NCI-H1694 treated with DMSO at 0.1 percent for 48 hours (cell line): ENCODE measurements at places on chromosomes 6 and 20.

GRCh38 chr6:104943781-104944180, 13.1 kb upstream of the LIN28B start:
- DNase-seq: no peak

- no peak for DNase-seq
Measured at GRCh38 chr20:49256261-49256660, 21.6 kb downstream of the ZNFX1 start.

DNA sequence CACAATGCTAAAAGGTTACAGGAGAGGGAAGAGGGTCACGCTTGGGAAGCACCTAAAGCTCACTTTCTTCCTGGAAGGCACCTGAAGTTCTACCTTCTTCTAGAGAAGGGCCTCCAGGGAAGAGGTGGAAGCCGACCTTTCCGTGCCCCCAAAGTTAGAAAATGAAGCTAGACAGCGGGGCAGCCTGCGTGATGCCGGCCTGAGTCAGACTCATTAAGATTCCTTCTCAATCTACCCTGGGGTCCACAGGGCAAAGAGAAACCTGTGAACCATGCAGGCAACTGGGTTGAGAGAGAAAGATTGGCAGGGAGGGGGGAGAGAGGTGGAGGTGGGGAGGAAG, 54.8 kb upstream of the CCDC167 start:
- no peak for DNase-seq

- DNase-seq: no peak
Measured at GRCh38 chr20:63970714-63971431, 1.1 kb upstream of the ZNF512B start.

GRCh38 chr6:138421089-138421488, 17.1 kb downstream of the HEBP2 start:
- DNase-seq: no peak

DNA sequence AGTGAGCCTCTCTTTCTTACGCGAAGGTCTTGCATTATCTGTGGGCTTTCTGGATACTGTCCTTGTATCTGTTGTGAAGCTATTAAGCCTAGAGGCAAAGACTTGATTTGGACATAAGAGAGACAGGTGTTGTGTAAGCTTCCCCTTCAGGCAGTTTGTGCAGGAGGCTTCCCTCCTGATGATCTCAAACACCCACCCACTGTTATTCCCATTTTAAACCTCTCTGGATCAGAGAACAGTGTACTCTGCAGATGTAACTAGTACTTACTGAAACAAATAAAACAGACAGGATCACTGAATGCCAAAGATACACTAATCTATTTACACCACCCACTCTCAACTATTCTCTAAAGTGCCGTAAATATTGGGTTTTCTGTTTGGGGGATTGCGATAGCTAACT, 113.8 kb upstream of the RAB32 start:
- DNase-seq: no peak

- no peak for DNase-seq
Measured at GRCh38 chr6:27260369-27260768, 12.9 kb downstream of the PRSS16 start.

DNA sequence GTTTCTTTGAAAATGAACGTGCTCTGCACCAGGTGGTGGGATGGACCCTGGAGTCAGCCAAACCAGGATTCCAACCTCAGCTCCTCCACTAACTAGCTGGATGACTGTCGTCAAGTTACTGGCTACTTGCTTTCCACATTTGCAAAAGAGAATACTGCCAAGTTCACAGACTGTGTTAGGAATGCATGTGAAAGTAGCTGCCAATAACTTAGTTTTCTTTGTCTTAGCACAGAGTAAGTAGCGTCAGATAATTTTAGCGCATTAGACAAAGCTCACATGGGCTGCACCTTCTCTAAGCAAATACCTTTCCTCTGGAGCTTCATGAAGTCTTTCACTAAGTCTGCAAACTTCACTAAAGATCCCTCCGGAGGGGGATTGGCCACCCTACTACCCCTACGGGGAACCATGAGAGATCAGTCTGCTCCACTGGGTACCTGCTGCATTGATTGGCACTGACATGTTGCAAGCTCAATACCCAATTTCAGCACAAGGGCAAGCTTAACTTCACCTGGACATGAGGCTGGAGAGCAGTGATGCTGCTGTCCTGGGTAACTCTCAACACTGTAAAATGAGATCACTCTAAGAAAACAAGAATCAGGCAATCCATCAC, 113.9 kb downstream of the MBOAT1 start:
- DNase-seq: no peak

DNA sequence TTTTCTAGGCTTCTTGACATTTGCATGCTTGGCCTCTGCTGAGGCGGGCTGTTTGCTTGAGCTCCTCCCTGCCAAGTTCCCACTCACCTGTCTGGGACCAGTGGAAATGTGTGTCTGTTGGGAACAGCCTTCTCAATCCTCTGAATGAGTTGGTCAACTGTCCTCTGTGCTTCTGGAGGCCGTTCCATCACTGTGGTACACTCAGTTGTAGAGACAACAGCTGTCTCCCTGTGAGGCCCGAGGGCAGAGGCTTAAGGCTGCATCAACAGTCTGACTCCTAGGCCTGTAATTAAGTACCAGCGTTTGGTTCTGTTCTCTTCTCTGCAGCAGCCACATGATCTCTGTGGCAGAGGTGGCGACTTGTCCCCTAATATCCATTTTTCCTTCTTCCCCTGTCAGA, 110.9 kb downstream of the CDC5L start:
- no peak for DNase-seq

GRCh38 chr20:24357177-24357576, 112.3 kb upstream of the SYNDIG1 start:
- no peak for DNase-seq

DNA sequence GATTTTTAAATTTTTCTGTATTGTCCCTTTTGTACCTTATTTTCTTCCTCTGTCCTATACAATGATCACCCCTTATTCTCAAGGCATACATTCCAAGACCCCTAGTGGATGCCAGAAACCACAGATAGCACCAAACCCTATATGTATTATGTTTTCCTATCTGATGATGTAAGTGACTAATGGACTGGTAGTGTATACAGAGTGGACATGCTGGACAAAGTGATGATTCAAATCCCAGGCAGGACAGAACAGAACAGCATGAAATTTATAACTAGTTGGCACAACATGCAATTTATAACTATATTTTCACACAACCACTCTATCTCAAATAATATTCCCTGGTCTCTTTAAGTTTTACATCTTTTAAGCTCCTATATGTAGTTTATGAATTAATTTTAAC, 205.6 kb upstream of the FLRT3 start:
- DNase-seq: no peak

GRCh38 chr6:130537447-130537846, 171.6 kb downstream of the TMEM200A start:
- no peak for DNase-seq

DNA sequence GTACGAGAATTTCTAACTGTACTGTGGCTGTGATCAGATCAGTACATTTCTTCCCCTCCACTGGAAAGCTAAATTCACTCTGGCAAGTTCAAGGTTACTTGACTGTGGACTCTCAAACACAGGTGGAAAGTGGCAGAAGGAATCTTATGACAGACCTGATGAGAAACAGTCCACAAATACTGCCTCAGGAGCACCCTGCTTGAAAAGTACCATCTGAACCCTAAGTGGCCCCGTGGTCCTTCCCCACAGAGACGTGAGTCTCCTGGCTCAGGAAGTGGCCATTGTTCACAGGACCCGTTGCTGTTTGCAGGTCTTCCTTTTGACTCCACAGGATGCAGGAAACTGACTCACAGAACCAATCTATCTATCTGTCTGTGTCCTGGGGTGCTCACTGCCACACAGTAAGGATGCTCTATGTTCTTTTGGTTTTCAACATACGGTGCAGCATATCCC, 47.5 kb upstream of the NHSL1 start:
- DNase-seq: no peak

- peak; percentile 59 for DNase-seq
Measured at GRCh38 chr20:32207626-32208498, at the start of the genes PLAGL2 and POFUT1. Gene PLAGL2 (minus strand): TSS chr20:32207743. CDS start chr20:32202178, 5,565 bp downstream. Gene POFUT1 (plus strand): TSS chr20:32207880. CDS start chr20:32207942, 62 bp downstream.

DNA sequence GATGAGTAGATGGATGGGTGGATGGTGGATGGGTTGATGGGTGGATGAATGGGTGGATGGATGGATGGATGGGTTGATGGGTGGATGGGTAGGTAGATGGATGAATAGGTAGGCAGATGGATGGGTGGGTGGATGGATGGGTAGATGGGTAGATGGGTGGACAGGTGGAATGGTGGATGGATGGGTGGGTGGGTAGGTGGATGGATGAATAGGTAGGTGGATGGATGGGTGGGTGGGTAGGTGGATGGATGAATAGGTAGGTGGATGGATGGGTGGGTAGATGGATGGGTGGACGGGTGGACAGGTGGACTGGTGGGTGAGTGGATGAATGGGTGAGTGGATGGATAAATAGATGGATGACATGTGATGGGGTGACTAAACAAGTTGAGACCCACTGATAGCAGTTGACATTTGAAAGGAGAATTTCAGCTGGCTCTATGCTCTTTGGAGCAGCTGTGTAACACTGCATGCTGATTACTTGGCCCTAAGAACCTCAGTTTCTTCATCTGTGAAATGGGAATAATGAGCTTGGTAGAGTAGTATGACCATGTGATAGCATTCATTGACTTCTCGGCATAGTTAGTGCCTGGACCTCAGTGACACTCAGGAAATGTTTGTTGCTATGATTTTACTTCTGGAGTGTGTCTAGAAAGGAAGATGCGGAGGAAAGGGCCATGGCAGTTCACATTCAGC, 184.3 kb downstream of the NFATC2 start:
- DNase-seq: no peak

- no peak for DNase-seq
Measured at GRCh38 chr6:43052842-43053544, 658 bp downstream of the CUL7 start.

DNA sequence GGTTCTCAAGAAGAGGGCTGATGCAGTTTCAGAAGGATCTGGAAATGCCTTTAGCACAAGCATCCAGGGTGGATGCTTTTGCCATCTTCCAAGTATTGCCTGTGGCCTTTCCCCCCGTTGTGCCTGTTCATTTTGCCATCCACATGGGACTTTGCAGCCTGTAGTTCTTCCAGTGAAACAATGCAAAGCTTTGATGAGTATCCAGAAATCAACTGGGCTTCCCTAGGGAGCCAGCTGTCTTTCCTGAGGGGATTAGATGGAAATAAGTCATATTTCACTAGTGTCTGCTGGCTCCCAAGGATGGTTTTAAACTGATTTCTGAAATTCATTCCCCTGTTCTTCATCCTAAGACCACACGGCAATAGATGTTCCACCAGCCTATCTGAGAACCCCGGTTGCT, 63.3 kb downstream of the CAP2 start:
- no peak for DNase-seq

DNA sequence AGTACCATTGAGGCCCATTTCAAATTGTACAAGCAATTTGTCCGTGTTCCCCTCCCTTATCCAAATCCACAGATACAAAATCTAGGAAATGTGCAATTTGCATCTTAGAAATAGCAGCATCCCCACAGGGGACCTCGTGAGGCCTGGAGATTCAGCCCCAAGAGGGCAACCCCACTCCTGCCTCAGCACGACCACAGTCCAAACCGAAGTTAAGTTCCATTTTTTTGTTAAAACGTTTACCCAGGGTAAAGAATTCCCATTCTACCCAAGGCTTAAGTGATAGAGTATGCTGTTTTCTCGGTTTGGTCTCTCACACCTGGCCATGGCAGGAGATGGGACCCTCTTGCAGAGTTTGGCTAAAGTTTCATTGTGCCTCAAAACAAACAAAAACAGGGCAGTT, 41.2 kb downstream of the PLCG1 start:
- DNase-seq: no peak

- peak; percentile 21 for DNase-seq
Measured at GRCh38 chr6:102619585-102619984, 1226.1 kb downstream of the GRIK2 start.

- DNase-seq: no peak
Measured at GRCh38 chr20:44901974-44902373, 7.9 kb upstream of the PABPC1L start.

DNA sequence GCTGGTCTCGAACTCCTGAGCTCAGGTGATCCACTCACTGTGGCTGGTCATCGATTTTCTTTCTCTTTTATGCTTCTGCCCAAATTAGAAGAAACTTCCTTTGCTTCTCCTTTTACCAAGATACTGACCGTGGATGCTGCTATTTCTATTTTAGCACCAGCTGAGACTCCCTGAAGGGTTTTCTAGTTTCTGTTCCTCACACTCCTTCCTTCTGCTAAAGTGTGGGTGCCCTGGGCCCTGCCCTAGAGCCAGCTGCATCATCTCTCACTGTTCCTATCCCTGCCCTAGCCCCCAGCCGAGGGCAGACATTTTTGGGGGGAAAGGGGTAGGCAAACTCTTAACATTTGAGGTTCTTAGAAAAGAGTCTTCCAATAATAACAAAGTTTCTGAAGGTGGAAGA, 6.3 kb downstream of the SMOC2 start:
- DNase-seq: no peak

DNA sequence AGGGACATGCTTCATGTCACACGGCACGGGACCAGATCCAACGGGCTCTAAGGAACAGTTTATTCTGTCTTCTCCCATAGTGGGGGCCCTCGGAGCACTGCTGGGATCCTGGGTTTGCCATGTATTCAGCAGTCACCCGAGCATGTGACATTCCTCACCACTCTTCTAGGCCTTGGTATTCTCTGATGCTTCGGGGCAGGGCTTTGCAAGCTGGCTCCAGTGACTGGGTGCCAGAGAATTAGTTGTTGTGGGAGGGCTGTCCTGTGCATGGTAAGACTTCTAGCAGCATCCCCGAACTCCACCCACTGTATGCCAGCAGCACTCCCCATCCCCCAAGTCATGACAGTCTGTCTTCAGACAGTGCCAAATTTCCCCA, 5.4 kb downstream of the CCN5 start:
- peak; percentile 56 for DNase-seq

DNA sequence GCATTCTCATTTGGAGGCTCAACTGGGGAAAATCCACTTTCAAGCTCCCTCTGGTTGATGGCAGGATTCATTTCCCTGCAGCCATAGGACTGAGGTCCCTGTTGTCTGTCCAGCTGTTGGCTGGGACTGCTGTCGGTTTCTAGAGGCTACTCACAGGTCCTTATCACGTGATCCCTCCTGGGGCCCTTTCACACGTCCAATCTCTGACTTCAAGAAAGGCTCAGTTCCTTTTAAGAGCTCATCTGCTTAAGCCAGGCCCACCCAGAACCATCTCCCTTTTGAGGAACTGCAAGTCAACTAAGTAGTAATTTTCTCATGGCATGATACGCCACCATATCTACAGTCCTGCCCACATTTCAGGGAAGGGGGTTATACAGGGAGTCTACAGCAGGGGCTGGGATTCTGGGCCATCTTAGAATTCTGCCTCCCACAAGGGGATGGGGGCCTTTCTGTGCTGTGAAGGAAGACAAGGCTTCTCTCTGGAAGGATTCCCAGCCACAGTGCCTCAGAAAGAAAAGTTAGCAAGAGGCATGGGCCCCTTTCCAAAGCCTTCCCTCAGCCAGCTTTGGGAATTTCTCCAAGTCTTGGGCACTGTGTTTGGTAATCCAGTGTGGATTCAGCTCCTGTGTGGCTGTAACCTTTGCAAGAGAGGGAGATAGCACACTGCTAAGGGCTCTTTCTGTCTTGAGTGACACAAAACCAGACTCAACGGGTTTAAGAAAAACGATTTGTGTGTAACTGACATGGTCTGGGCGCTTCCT, 66.4 kb downstream of the CTCFL start:
- DNase-seq: no peak

GRCh38 chr6:73064266-73064665, 161.0 kb downstream of the KHDC1L start:
- DNase-seq: no peak
